Upper lobe of right lung (tissue), 1 donor: ENCODE measurements at places on chromosomes 6 and 20. TPM values are rescaled to one million over a fixed set of nuclear protein-coding genes. Genes with fewer than 3 reads are reported as not detected.
A peak's percentile ranks its signal among the peaks of the same experiment; 100 is the strongest.

The DSE gene
- total RNA-seq: 47.6 TPM

The LRRC73 gene
- total RNA-seq: 0.55 TPM

The ANKRD66 gene
- not detected for total RNA-seq

The TENT5A gene
- total RNA-seq: 17.2 TPM

The GPX5 gene
- total RNA-seq: not detected

The CAGE1 gene
- total RNA-seq: not detected

The SLC17A2 gene
- not detected for total RNA-seq

The GTSF1L gene
- not detected for total RNA-seq

The CST4 gene
- not detected for total RNA-seq

The SUN5 gene
- not detected for total RNA-seq

The PDE7B gene
- total RNA-seq: 4.2 TPM

The MDN1 gene
- total RNA-seq: 35.1 TPM

- H3K36me3 ChIP-seq: no peaks in the 10 kb centered on the region
- no peak overlapping the region for H3K27ac ChIP-seq
- no peaks in the 10 kb centered on the region for H3K4me1 ChIP-seq
- peaks cover 98% of the 10 kb centered on the region for H3K27me3 ChIP-seq
Observed at GRCh38 chr6:28775405-28776129, 148.2 kb downstream of the TRIM27 start.

DNA sequence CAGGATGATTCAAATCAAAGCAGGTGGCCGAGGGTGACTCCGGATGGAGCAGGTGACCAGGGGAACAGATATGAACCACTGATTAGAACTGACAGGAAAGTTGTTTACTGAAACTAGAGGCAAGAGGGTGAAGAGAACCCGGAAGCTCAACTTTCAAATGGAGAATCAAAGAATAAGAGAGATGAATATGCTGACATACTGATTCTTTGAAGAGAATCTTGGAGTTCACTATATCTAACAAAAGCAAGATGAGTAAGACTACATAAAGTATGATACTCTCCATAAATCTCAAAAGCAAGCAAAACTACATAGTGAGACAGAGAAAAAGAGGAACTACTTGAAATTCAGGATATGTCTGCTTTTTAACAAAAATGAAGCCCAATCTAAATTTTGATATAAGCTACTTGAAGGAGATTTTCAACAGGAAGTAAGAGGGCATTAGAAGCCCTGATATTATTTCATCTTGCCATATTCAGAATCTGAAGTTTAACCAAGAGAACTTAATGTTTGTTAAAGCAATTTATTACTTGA, 4.0 kb upstream of the UBD start:
- no peak overlapping the region for H3K4me3 ChIP-seq
- H3K36me3 ChIP-seq: no peaks in the 10 kb centered on the region
- no peak overlapping the region for H3K27ac ChIP-seq
- no peaks in the 10 kb centered on the region for H3K4me1 ChIP-seq
- peaks cover 14% of the 10 kb centered on the region for H3K27me3 ChIP-seq
- no peak for DNase-seq

- no peak overlapping the region for H3K4me3 ChIP-seq
- DNase-seq: no peak
- H3K27ac ChIP-seq: no peak overlapping the region
- H3K27me3 ChIP-seq: no peaks in the 10 kb centered on the region
- H3K36me3 ChIP-seq: no peaks in the 10 kb centered on the region
Observed at GRCh38 chr20:5353624-5354496, 37.1 kb upstream of the PROKR2 start.

- no peaks in the 10 kb centered on the region for H3K27me3 ChIP-seq
- no peak overlapping the region for H3K4me3 ChIP-seq
- no peaks in the 10 kb centered on the region for H3K4me1 ChIP-seq
- no peak for DNase-seq
Observed at GRCh38 chr6:8069631-8070284, 5.6 kb upstream of the BLOC1S5 start.

- H3K27me3 ChIP-seq: no peaks in the 10 kb centered on the region
- peak overlapping the region; percentile 99 for H3K4me3 ChIP-seq
- no peak for DNase-seq
Observed at GRCh38 chr6:28922821-28923317, 916 bp downstream of the TRIM27 start.

DNA sequence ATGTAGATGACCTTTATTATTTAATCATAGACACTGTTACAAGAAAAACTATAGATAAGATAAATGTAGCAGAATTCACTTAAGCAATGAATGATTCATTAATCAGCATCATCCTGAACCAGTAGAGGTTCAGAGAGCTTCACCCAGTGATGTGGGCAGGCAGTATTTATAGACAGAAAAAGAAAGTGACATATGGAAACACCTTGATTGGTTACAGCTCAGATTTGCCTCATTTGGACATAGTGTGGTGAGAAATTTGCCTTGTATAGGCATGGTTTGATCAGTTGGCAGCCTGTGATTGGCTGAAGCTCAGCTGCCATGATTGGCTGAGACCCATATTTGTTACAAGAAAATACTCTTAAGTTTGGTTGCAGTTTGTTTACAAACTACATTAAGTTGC, 4.6 kb downstream of the C6orf58 start:
- H3K27me3 ChIP-seq: no peaks in the 10 kb centered on the region
- DNase-seq: no peak
- H3K4me3 ChIP-seq: no peak overlapping the region
- H3K36me3 ChIP-seq: no peaks in the 10 kb centered on the region

DNA sequence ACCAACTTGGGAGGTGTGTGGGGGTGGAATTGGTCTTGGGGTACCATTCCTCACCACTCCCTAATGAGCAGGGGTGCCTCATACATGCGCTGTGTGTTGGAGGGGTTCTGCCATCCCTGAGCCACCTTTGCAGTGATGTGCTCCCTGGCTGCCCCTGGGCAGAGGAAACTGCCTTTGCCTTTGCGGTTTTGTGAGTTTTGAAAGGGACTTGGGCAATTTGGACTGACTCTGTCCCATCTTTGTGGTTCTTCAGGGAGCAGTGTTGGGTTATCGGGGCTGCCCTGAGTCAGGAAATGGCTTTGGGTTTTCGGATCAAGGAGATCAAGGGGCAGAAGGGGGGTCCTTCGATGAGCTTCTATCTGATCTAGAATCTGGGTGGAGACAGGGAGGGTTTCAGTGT, 3.9 kb upstream of the PHACTR3 start:
- DNase-seq: no peak
- H3K36me3 ChIP-seq: no peaks in the 10 kb centered on the region
- no peaks in the 10 kb centered on the region for H3K4me1 ChIP-seq
- H3K27me3 ChIP-seq: peaks cover 48% of the 10 kb centered on the region
- no peak overlapping the region for H3K27ac ChIP-seq
- no peak overlapping the region for H3K4me3 ChIP-seq

DNA sequence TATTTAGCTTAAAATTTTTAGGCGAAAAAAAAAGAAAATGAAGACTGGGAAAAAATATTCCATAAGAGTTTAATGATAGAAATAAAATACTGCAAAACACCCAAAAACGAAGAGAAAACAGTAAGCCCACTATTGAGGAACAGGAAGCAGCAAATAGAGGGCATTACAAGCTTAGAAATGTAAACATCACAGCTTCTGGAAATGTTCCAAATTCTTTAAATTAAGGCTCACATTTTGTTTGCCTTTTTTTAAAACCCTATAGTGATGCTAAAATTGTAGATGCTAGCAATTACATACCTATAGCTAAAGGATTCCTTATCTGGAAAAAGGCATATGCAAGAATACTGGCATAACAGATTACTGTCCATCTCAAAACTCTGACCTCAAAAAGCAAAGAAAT, 248.6 kb downstream of the KHDRBS2 start:
- H3K27ac ChIP-seq: no peak overlapping the region
- no peak overlapping the region for H3K4me3 ChIP-seq
- H3K27me3 ChIP-seq: no peaks in the 10 kb centered on the region
- no peaks in the 10 kb centered on the region for H3K4me1 ChIP-seq

DNA sequence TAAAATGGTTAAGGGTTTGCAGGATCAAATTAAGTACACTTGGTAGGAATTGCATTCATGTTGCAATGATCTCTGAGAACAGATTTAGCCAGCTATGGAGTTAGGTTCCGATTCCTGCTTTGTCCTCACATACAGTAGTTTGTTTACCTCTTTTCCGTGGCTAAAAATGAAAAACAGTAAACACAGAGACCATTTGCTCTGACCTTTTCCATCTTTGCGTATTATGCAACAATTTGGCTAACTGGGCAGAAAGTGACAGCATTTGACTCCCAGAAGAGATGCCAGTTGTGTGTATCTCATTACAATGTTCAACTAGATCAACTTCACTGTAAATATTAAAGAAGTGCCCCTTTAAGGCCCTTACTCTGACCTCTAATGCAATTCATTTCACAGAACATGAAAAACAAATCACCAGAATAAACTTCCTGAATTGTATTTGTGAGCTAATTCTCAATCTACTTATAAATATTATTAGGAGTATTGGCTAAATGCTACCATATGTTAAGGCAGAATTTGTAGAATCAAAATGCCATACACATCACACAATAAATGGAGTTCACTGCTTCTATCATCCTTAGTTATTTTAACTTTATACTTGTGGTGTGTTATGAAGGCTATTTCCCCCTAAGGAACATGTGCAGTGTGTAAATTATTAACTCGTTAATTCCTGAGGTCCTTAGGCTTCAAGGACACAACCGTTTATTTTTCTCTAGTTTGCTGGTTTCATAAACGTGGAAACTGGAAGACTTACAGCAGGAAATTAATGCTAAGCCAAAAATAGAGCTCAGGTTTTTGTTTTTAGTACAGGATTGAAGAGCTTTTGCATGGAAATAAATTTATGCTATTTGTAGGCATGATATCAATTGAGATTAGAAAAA, 380.7 kb upstream of the CITED2 start:
- DNase-seq: no peak
- no peaks in the 10 kb centered on the region for H3K36me3 ChIP-seq
- peaks cover 30% of the 10 kb centered on the region for H3K4me1 ChIP-seq
- no peak overlapping the region for H3K27ac ChIP-seq

DNA sequence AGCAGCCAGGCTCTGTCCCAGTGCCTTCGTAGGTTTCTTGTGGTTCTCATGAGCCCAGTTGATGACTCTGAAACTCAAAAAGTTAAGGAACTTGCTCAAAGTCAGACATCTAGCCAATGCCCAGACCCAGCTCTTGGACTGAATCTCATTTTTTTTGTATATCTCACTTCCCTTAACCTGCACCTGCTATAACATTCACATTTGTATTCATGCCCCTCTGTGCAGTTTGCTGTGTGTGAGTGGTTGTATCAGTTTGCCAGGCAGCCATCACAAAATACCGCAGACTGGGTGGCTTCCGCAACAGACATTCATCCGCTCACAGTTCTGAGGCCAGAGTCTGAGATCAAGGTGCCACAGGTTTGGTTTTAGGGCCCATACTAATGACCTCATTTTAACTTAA, 49.9 kb downstream of the IPCEF1 start:
- no peak for DNase-seq
- no peaks in the 10 kb centered on the region for H3K27me3 ChIP-seq
- no peak overlapping the region for H3K4me3 ChIP-seq
- no peak overlapping the region for H3K27ac ChIP-seq

DNA sequence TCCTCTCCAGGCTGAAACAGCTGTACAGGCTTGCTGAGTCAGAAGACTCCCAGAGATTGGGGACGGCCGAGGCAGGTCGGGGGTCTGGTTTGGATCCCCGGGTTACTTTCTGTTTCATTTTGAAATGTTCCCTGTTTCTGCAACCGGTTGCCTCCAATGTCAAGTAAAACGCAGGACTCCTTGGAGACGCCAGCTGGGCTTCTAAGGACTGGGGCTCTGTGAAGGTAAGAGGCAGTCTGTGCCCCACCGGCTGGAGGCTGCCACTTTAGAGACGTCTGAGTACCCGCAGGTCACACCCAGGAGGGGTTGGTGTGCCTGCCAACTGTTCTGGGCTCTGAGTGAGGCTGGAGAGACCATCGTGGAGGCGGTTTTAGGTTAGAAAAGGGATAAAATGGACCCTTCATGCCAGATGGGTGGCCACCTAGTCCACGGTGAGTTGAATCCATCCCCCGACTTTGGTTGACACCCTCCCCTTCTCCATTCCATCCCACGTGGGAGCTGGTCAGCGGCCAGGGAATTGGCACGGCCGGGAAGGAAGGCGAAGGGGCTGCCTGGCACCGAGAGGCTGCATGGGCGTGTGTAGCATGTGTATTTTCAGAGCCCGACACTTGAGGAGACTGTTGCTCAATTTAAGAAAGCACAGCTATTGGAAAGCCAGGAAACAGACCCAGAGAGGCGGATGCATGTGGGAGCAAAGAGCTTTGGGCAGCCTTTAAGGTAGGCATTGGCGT, 240.9 kb downstream of the PHACTR1 start:
- H3K36me3 ChIP-seq: no peaks in the 10 kb centered on the region
- H3K4me3 ChIP-seq: peak overlapping the region; percentile 60
- peaks cover 10% of the 10 kb centered on the region for H3K4me1 ChIP-seq
- H3K27me3 ChIP-seq: no peaks in the 10 kb centered on the region
- DNase-seq: peak; percentile 92

DNA sequence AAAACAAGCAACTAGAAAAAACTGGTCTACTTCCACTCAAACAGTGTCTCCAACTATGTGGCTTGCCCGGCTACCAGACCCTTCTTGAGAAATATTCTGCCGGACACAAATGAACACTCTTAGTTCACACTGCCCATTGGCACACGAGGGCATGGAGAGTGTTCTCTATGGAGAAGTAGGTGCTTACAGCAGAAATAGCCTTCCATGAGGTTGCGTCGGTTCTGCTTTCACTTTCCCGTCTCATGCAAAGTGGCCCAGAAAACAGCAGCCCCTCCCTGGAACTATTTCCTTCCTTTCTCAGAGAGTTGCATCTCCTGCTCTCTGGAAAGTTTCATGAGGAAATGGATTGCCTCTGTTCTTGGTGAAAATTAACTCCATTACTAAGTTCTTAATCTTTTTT, 9.5 kb upstream of the HLA-DOA start:
- peak overlapping the region; percentile 92 for H3K27ac ChIP-seq
- no peaks in the 10 kb centered on the region for H3K36me3 ChIP-seq
- H3K27me3 ChIP-seq: no peaks in the 10 kb centered on the region
- peak overlapping the region; percentile 23 for H3K4me3 ChIP-seq
- peaks cover 21% of the 10 kb centered on the region for H3K4me1 ChIP-seq
- peak; percentile 84 for DNase-seq

GRCh38 chr6:5521322-5521721, 260.0 kb downstream of the FARS2 start:
- no peak for DNase-seq
- no peaks in the 10 kb centered on the region for H3K4me1 ChIP-seq
- H3K36me3 ChIP-seq: no peaks in the 10 kb centered on the region
- H3K27me3 ChIP-seq: no peaks in the 10 kb centered on the region
- H3K4me3 ChIP-seq: no peak overlapping the region

DNA sequence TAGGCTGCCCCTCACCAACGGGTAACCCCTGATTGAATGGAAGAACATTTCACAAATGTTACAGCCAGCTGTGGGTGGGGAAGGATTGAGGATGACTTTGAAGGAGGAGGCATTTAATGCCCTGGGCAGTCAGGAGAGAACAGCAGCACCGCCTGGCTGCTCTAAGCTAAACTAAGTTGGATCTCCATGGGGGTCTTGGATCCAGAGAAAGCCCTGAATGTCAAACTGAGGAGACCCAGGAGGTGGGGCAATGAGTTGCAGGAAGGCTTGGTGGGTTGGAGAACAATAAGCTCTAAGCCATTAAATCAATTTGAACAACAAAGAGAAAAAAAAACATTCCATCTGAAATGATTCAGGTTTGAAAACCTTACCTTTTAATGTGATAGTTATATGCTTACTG, 35.4 kb downstream of the TMX4 start:
- H3K27me3 ChIP-seq: no peaks in the 10 kb centered on the region
- DNase-seq: no peak
- no peaks in the 10 kb centered on the region for H3K4me1 ChIP-seq
- H3K4me3 ChIP-seq: no peak overlapping the region
- H3K36me3 ChIP-seq: peaks cover 35% of the 10 kb centered on the region
- H3K27ac ChIP-seq: no peak overlapping the region

- H3K27me3 ChIP-seq: no peaks in the 10 kb centered on the region
- no peak for DNase-seq
Observed at GRCh38 chr20:44946271-44946852, 13.8 kb downstream of the TOMM34 start.
